ENCODE measurements at places on chromosomes 4 and X.
A peak's percentile ranks its signal among the peaks of the same experiment; 100 is the strongest.

- no peak for DNase-seq
Measured at GRCh38 chr4:118396881-118397622, 44.2 kb upstream of the PRSS12 start.

GRCh38 chr4:71266090-71266794 lies 72.6 kb upstream of the SLC4A4 start:
- peak; percentile 13 for DNase-seq

- no peak for DNase-seq
Measured at GRCh38 chrX:155027509-155028066, 944 bp downstream of the FUNDC2 start.

- no peak for DNase-seq
Measured at GRCh38 chr4:100285121-100285520, 94.9 kb upstream of the DDIT4L start.

GRCh38 chrX:111411557-111411956 lies 435 bp downstream of the DCX start:
- DNase-seq: no peak

- DNase-seq: no peak
Measured at GRCh38 chr4:24315056-24315455, 269.3 kb downstream of the DHX15 start.

DNA sequence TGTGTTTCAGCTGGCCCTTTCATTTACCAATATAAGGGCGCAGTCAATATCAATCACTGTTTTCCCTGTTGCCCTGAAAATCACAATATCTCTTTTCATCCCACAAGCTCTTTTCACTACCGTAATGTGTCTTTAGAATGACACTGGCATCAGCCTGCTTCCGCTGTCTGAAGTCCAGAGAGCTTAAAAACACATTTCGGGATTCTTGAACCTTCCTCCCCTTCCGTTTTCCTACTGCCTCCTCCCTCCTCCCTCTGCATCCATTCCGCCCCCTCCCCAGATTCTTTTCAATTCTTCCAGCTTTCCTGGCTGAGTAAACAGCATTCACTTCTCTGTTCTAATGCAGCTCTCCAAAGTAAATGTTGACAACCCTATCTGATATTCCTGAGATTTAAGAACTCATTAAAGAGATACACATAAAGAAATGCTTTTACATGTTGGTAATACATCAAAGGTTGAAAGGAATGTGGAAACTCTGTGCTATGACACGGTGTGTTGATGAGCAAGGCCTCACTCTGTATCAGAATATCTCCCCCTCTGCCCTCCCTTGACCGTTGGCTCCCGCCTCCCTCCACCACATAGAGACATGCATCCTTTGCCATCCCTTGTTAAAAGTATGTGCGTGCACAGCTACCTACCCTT lies 83.5 kb upstream of the SPRY1 start:
- DNase-seq: no peak

DNA sequence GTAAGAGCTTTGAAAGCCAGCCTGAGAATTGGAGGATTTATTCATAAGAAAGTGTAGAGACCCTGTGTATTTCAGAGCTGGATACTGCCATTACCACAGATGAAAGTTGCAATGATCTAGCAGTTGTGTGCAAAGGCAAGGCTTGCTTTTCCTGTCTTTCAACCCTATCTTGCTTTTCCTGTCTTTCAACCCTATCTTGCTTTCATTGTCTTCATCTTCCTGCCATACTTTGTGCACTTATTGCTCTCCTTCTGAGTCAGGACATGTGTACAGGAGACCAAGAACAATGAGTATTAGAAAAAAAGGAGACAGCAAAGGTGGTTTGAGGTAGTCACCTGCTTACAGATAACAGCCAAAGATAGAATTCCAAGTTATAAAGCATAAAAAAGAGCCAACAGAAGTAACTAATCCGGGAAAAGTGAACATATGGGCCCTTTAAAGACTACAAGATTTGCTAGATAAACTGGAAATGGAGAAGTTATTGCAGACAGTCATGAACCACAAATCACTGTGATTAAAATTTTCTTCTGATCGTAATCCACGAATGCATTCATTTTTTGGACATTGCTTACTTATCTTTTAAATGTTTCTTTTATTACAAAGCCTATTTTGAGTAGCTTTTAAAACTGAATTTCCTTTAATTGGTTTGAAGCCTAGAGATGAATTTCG lies 17.2 kb downstream of the C1QTNF7 start:
- DNase-seq: no peak

- no peak for DNase-seq
Measured at GRCh38 chr4:81039351-81039972, 9.0 kb downstream of the BMP3 start.

GRCh38 chr4:77453911-77454310 lies 151.7 kb upstream of the CXCL13 start:
- DNase-seq: no peak

- DNase-seq: no peak
Measured at GRCh38 chr4:31194823-31195222, 474.7 kb downstream of the PCDH7 start.

DNA sequence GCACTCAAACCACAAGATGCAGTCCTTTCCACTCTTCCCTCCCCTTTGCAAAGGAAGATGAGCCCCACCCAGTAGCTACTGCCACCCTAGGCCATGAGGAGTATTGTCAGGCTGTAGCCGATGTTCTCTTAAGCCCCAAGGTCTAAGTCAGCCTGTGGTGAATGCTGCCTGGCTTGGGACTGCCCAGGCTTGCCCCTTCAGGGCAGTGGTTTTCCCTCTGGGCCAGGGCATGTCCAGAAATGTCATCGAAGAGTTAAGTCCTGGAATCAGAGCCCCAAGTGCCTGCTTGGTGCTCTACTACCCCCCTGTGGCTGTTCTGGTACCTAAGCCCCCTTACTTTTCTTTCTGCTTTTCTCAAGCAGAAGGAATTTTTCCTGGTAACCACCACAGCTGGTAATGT lies 11.8 kb upstream of the PGK1 start:
- no peak for DNase-seq

GRCh38 chrX:151974336-151975227 lies at the start of gene GABRE:
GABRE (minus strand) TSS chrX:151974676; CDS start chrX:151974625, 51 bp downstream.
- DNase-seq: peak; percentile 20

- DNase-seq: no peak
Measured at GRCh38 chr4:30350288-30350687, 369.9 kb upstream of the PCDH7 start.

DNA sequence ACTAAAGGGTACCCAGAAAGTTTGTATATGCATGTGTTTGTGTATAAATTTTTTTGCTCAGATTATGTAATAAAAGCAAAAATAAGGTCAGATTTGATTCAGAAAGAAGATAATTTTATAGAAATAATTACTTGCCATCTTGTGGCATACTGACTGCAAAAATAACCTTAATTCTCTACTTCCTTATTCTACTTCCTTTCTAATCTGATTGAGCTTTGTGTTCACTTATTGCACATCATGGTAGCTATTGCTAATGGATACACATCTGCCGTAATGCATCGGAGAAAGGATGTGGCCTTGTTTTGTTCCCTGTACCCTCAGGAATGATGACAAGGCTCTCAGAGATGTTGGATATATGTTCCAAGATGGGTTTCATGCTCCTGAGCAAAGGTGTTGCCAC lies 10.5 kb upstream of the GNPDA2 start:
- no peak for DNase-seq

DNA sequence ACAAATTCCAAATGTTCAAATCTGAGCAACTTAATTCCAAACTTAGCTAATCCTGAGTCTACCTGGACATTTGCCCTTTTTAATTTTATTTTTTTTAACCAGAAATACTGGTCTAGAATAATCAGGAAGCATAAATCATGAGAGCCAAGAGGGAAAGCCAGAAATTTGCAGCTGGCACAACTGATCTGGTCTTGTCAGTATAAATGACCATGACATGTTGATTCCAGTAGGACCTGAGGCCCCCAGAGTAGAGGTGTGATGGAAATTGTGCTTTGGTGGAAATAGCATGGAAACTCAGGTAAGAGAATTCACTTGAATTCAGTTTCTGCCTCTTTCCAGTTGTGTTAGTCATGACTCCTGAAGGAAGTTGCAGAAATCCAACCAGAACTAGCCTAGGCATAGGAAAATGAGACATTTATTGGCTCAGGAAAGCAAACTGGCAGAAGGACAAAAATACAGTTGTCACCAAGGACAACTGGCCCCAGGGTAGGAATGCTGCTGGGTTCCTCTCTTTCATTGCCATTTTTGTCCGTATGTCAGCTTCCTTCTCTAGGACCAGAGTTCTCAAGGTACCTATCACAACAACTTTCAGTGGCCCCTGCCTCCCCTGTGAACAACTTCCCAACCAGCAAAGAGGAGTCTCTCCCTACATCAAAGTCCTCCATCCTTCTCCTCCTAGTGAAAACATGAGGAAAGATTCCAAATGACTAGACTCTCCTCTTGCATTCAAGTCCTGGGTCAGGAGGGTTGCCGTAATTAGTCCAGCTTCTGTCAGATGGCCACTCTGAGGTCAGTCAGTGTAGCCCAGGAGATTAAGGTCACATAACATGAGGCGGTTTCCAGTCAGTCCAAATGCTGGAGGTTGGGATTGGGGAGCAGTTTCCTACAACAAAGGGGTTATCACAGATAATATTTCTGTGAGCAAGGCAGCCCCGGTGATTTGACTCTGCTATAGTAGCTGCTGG lies 29.3 kb upstream of the MYOZ2 start:
- no peak for DNase-seq

DNA sequence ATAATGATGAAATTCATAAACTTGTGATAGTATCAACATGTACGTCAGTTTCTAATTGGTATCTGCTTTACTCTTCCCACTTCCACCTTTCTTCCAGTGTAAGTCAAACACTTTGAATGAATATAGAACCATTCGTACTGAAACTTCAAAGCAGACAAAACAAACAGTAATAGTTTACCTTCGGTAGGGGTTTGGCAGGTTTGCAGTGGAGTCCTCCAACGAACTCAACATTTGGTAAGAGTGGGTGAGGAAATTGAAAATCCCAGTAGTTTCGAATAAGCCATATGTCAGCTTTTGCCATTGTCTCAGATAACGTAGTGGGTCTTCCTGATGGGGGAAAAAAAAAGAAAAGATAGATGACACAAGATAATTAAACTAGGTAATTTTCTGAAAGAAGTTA lies 2.2 kb downstream of the UGT2B4 start:
- DNase-seq: no peak

DNA sequence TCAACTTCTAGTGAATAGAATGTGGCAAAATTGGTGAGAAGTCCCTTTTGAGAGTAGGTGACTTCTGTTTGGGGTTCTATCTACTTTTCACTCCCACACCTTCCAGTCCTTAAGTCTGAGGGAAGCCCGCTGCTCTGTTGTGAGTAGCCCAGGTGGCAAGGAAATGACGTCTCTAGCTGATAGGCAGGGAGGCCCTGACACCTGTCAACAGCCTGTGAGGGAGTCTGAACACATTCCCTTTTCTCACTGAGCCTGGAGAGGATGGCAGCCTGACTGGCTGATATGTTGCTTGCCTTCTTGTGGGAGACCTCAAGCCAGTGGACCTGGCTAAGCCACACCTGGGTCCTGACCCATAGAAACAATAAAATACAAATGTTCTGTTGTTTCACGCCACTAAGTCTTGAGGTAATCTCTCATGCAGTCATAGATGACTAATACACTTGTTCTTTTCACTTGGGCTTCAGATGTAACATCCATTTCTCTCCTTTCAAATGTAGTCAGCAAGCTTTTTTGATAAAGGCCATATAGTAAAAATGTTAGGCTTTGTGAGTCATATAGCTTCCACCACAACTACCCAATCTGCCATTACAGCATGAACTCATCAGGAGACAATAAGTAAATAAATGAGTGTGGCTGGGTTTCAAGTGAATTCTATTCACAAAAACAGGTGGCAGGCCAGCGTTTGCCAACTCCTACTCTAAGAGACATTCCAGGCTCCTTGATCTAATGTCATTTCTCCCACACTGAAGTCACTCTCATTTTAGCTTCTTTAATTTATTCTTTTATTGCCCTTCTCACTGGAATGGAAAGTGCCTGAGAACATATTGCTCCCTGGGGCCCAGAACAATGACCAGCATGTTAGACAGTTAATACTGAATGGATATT lies 265.1 kb upstream of the MAD2L1 start:
- DNase-seq: peak; percentile 3

DNA sequence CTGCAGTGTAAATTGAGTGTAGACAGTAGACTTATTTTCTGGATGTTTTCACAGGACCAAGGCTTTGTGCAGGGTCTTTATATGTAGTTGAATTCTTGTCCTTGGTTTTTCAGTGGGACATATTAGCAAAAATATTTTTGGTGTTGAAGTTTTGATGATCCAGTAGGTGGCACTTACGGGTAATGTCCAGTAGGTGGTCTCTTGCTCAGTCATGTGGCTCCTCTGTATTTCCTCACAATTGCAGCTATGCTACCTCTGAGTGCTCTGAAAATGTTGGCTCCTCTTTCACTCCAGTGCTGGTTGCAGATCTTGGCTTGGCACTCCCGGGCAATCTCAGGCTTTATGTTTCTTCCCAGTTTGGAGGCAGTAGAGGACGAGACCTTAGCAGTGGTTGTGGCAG lies 419.8 kb upstream of the AMOT start:
- DNase-seq: no peak

DNA sequence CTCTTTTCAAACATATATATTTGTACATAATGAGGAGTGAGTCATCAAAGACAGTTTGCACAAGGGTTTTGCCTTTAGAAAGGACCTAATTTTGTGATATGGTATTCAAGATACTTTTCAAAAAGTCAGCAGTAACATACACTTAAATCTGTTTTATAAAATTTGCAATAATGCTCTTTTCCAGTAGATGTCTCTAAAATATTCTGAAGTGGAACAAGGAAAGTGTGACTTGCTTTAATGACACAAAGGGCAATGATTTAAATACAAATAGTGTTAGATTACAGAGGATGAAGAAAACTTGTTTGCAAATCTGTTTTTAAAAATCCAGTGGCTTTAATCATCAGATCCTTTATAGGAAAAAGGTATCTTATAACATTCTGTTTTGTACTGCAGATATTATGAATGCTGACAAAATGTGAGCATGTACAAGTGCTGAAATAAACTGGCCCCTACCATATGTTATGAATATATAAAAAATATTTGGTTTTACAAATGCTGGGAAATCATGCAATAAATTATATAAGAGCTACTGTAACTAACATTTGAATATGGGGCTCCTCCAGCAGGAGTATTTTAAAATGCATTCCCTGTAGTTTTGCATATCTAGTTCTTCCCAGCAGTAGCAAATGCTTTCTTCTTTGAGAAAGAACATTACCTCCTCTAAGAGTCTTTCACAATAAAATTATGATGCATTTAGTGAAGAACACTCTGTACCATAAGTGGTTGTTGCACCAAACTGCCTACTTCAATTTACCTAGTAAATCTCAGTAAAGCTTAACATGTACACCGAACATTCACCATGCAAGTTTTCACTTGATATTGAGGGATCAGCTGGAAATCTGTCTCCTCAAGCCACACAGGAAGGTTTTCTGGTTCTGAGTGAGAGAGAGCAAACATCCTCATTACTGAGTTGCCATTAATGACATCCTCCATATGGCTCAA lies 20.2 kb downstream of the MMRN1 start:
- no peak for DNase-seq

Data from GM13977 (cell line).